ENCODE measurements at places on chromosomes 5 and 9. TPM values are rescaled to one million over a fixed set of nuclear protein-coding genes. Genes with fewer than 3 reads are reported as not detected.

Gene GAS1
- total RNA-seq, result 8.5 TPM

Gene FABP6
- not detected for total RNA-seq

Gene ZNF622
- 35.0 TPM for total RNA-seq

Gene SLCO6A1
- total RNA-seq, result not detected

Gene LIFR
- 64.1 TPM for total RNA-seq

Gene GABRB2
- 0.65 TPM for total RNA-seq

Gene ZNF618
- total RNA-seq, result 11.4 TPM

Gene CHSY3
- total RNA-seq, result 3.7 TPM

Gene GFI1B
- total RNA-seq, result not detected

Gene LRRTM2
- total RNA-seq, result 0.48 TPM

Gene FOXD4L5
- total RNA-seq, result not detected

Gene BARX1
- not detected for total RNA-seq

Gene DMGDH
- total RNA-seq, result 1.2 TPM

Gene SLC34A3
- total RNA-seq, result not detected

Gene IL31RA
- 6.1 TPM for total RNA-seq

Gene SLIT3
- 3.4 TPM for total RNA-seq

Gene PCDHB7
- under 0.01 TPM for total RNA-seq

Gene CCNO
- total RNA-seq, result 0.65 TPM

Gene AGXT2
- not detected for total RNA-seq

Gene PCDHGA7
- total RNA-seq, result 0.65 TPM

Gene SPAG8
- 0.48 TPM for total RNA-seq

Gene ADAMTS19
- 0.39 TPM for total RNA-seq

Gene PCDH12
- 0.64 TPM for total RNA-seq

Gene VLDLR
- 6.0 TPM for total RNA-seq

Gene NR6A1
- total RNA-seq, result 0.52 TPM

Gene ZBTB5
- total RNA-seq, result 9.3 TPM

Gene ANKRD20A1
- total RNA-seq, result not detected

Gene RASEF
- 0.39 TPM for total RNA-seq

Gene SYNPO
- total RNA-seq, result 15.3 TPM

Gene ST8SIA4
- total RNA-seq, result 3.1 TPM

Gene HNRNPH1
- 202 TPM for total RNA-seq

Gene CERCAM
- total RNA-seq, result 144 TPM

Gene ABCA1
- total RNA-seq, result 36.3 TPM

Gene STPG3
- not detected for total RNA-seq

Gene ANKRD55
- 0.40 TPM for total RNA-seq

Gene C5orf46
- not detected for total RNA-seq

Gene RNF38
- 14.9 TPM for total RNA-seq

Gene PPP3R2
- total RNA-seq, result not detected

Gene KIF4B
- 0.08 TPM for total RNA-seq

Gene CCDC192
- not detected for total RNA-seq

Gene DDX4
- total RNA-seq, result not detected

Gene PCDHA5
- not detected for total RNA-seq

Gene LCN9
- not detected for total RNA-seq

Gene EDIL3
- total RNA-seq, result 60.1 TPM

Measured in epithelial cell of alveolus of lung (primary cell).